Activated CD4-positive, alpha-beta memory T cell treated with anti-CD3 and anti-CD28 coated beads for 36 hours (primary cell): ENCODE measurements at places on chromosomes 16 and 17.

- H3K4me1 ChIP-seq: peaks cover 13% of the 10 kb centered on the region
- DNase-seq: no peak
- H3K27ac ChIP-seq: no peak overlapping the region
- peaks cover 7% of the 10 kb centered on the region for H3K27me3 ChIP-seq
- H3K4me3 ChIP-seq: no peak overlapping the region
- no peaks in the 10 kb centered on the region for H3K36me3 ChIP-seq
These were observed 43.9 kb downstream of the ARHGAP27 start for GRCh38 chr17:45388604-45389325.

DNA sequence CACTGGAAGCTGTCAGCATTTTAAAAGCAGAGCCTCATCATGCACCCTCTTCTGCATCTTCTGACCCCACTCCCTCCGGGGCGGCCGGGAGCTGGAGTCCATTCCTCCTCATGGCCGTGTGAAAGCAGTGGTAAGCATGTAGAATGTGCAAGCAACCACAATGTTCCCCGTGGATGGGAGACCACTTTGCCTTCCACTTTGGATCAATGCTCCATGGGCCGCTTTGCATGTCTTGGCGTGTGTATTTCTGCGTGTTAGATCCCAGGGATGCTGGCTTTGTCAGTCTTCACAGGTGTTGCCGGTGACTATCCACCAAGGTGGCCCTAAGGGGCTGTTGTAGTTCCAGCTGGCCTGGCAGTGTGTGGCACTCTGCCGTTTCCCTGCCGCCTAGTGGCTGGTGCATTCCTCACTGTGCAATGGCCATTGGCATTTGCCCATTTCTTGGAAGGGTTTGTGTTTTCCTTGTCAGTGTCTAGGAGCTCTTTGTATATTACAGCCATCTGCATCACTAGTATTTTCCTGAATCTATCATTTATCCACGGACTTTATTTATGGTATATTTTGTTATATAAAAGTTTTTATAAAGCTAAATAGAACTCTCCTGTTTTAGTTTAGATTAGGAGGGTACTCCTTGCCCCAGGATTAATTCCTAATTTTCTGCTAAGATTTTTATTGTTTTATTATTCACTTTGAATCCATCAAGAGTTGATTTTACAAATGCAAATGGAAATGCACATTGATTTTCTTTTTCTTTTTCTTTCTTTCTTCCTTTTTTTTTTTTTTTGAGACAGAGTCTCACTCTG, 5.8 kb upstream of the ALDH3A1 start:
- DNase-seq: no peak
- no peak overlapping the region for H3K4me3 ChIP-seq
- no peak overlapping the region for H3K27ac ChIP-seq
- peaks cover 9% of the 10 kb centered on the region for H3K27me3 ChIP-seq
- H3K36me3 ChIP-seq: no peaks in the 10 kb centered on the region

- peaks cover under 1% of the 10 kb centered on the region for H3K27me3 ChIP-seq
- peaks cover 25% of the 10 kb centered on the region for H3K4me1 ChIP-seq
- no peak overlapping the region for H3K4me3 ChIP-seq
- no peaks in the 10 kb centered on the region for H3K36me3 ChIP-seq
These were observed 10.9 kb upstream of the SP2 start for GRCh38 chr17:47884905-47885730.

GRCh38 chr17:18184143-18185031, 759 bp downstream of the ALKBH5 start:
- no peaks in the 10 kb centered on the region for H3K27me3 ChIP-seq
- peaks cover 54% of the 10 kb centered on the region for H3K4me1 ChIP-seq
- peaks cover 40% of the 10 kb centered on the region for H3K36me3 ChIP-seq
- DNase-seq: peak; percentile 86
- H3K4me3 ChIP-seq: peak overlapping the region; percentile 91

- no peak overlapping the region for H3K4me3 ChIP-seq
- H3K4me1 ChIP-seq: no peaks in the 10 kb centered on the region
- no peaks in the 10 kb centered on the region for H3K36me3 ChIP-seq
- DNase-seq: no peak
- no peak overlapping the region for H3K27ac ChIP-seq
These were observed 6.3 kb upstream of the NPTX1 start for GRCh38 chr17:80482555-80483308.

DNA sequence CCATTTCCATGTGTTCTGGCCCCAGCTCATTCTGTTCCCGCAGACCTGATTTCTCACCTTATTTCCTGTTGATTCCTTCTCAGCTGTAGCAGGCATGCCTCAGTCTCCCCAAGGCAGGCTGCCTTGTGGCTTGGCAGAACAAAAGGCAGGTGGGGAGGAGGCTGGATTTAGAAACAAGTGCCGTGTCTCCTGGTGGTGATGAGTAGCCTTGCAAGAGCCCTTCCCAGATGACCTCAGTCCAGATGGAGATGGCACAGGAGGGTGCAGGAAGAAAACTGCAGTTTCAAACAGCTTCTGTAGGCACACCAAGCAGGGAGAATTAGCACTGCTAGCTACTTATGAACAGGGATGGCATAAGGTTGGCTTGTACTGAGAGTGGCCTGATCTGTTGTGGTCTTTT, 64.6 kb downstream of the ARHGAP44 start:
- no peaks in the 10 kb centered on the region for H3K4me1 ChIP-seq
- H3K27me3 ChIP-seq: no peaks in the 10 kb centered on the region
- no peak overlapping the region for H3K4me3 ChIP-seq
- no peaks in the 10 kb centered on the region for H3K36me3 ChIP-seq
- H3K27ac ChIP-seq: no peak overlapping the region
- no peak for DNase-seq

- no peaks in the 10 kb centered on the region for H3K4me1 ChIP-seq
- H3K36me3 ChIP-seq: no peaks in the 10 kb centered on the region
- peaks cover 13% of the 10 kb centered on the region for H3K27me3 ChIP-seq
- H3K27ac ChIP-seq: no peak overlapping the region
- no peak for DNase-seq
These were observed 25.8 kb upstream of the HS3ST2 start for GRCh38 chr16:22788193-22788530.

DNA sequence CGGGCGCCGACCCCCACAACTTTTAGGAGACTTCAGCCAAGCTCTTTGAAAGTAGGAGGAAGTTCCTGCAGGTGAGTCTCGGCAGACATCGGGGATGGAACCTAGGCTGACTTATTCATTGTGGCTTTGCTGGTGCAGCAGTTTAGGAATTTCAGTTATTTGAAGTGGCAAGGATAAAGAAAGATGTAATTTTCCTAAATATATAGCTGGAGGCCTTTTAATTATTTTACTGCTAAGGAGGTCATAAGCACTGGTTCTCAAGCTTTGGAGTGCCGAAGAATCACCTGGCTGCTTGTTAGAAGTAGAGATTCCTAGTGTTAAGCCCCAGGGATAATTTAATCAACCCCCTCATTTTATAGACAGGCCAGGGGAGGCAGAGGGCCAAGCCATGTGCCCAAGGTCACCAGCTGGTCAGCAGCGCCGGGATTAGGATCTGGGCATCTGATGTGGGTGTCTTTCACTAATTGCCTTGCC, 28.9 kb upstream of the BCAR1 start:
- no peak overlapping the region for H3K27ac ChIP-seq
- H3K4me3 ChIP-seq: no peak overlapping the region
- H3K27me3 ChIP-seq: peaks cover 5% of the 10 kb centered on the region
- DNase-seq: no peak
- no peaks in the 10 kb centered on the region for H3K4me1 ChIP-seq

DNA sequence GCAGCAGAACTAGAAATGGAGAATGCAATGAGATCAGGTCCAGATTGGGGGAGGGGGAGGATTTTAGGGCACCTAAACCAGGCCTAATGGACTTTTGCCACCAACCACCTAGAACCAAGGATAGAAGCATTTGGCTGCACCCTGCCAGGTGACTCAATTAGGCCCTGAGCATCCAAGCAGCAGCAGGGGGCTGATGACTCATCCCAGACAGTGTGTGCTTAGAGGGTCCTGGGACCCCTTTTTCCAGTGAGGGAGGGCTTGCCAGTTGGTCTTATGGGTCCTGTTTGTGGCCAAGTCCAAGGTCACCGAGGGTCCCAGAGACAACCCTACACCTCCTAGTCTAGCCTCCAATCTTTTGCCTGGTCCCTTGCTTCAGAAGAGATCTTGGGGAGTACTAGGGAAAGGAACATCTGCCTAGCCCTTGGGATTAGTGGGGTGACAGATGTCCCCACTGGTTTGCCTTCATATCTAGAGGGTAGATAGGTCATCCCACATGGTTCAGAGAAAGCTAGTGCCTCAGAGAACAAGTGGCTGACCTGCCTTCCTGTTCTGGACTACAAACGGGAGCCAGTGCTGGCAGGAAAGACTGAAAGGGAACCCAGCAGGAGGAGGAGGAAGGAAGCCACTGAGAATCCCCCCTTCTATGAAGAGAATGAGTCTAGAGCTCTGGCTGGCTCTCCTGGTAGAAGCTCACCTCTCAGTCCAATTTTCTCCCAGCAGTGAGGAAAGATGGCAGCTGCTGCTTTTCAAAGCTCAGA, 1.6 kb upstream of the TBKBP1 start:
- H3K36me3 ChIP-seq: peaks cover 1% of the 10 kb centered on the region
- H3K4me3 ChIP-seq: peak overlapping the region; percentile 83
- no peaks in the 10 kb centered on the region for H3K27me3 ChIP-seq
- DNase-seq: no peak

DNA sequence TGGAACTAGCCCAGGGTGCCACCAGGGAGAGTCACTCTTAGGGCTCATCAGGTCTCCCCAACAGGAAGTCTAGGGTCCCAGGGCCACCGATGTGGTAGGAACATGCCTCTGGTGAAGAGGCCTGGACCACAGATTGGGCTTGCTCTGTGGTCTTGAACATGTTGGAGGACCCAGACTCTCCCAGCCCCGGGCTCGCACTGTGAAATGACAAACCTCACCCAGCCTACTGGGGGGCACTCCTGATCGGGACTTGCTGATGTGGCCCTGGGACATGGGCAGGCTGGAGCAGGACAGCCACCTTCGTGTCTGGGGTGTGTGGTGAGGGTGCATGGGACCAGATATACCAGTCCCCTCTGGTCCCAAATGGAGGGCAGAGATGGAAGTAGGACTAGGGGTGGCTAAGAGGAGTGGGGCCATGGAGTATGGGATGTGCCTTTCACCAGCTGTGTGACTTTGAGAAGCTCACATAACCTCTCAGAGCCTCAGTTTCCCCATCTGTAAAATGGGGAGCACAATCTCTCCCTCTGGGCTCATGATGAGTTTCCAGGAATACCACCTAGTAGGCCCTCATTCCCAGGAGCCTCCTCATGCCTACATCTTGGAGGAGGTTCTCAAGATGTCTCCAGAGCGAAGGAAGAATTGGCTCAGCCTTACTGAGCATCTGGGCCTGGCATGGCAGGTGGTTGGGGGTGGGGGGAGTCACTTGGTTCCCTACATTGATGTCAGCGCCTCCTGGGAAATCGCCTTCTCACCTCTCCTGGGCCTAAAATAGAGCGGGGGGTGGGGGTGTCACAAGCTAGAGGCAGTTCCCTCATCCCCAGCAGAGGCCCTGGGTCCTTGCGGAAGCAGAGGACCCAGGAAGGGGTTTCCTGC, 1.5 kb upstream of the ADAM11 start:
- DNase-seq: no peak
- H3K4me1 ChIP-seq: no peaks in the 10 kb centered on the region
- no peak overlapping the region for H3K27ac ChIP-seq
- H3K4me3 ChIP-seq: no peak overlapping the region

DNA sequence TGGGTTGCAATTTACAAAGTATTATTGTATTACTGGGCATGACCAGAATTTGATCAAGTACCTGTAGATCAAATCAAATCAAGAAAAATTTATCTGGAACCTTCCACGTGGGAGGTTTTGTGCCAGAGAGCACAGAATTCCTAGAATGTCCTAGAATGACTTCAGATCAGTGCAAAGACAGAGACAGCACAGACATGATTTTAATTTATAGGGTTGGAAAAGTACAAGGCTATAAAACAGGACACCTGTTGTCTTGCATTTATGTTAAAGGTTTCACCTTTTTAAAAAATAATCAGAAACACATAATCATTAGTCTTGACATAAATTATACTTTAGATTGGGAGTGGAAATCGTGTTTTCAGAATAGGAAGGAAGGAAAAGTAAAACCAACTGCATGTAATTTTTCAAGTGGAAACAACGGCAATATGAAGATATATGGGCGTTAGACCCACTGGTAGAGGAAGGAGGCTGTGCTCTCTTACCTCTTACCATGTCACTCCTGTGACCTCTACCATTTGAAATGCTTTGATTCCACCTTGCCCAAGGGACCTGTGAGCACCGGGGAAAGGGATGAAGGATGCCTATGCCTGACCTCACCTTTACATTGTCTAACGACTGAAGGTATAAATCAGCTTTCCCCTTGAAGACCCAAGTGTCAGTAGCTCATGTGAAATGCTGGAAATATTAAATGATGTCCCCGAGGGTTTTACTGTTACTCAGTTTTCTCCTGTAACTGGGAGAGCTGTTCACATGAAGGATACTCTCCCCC, 100.4 kb downstream of the SNX11 start:
- no peak for DNase-seq
- no peaks in the 10 kb centered on the region for H3K36me3 ChIP-seq
- no peaks in the 10 kb centered on the region for H3K27me3 ChIP-seq
- no peak overlapping the region for H3K4me3 ChIP-seq
- peaks cover 4% of the 10 kb centered on the region for H3K4me1 ChIP-seq

DNA sequence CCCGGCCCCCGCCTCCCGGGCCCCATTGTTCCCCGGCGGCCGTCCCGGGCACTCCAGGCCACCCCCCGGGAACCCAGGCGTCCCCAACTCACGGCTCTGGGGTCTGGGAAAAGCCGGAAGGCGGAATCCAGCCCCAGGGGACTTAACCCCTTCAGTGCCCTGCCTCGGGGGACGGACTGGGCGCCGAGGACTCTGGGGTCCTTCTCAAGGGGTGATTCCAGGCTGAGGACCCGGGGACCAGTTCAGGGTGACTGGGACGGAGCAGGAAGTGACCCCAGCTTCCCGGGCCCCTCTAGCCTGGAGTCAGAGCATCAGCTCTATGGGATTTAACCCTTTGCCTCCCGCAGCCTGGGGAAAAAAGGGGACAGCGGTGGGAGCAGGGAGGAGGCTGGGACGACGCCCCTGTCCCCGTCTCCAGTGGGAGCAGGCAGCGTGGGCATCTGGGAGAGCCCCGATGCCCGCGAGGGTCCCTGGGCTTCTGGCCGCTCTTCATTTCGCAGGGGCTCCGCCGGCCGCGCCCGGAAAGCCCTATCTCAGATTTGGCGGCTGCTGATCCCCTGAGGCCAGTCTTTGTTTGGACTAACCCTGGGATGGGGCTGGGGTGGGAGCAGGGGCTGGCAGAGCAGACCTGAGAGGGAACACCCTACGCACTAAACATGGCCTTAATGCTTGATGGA, at the start of gene ZNF629:
ZNF629 (minus strand) TSS at position 270 of the 677 bp plus-strand sequence. CDS start 2,723 bp downstream, outside the sequence.
- peak within 1 kb of the TSS; percentile 77 for H3K4me3 ChIP-seq
- peaks cover 4% of the 10 kb centered on the region for H3K27me3 ChIP-seq
- H3K36me3 ChIP-seq: peaks cover 5% of the 10 kb centered on the region
- peak; percentile 31 for DNase-seq
- peaks cover 12% of the 10 kb centered on the region for H3K4me1 ChIP-seq

- DNase-seq: no peak
- no peaks in the 10 kb centered on the region for H3K36me3 ChIP-seq
- H3K4me3 ChIP-seq: no peak overlapping the region
- peaks cover 7% of the 10 kb centered on the region for H3K4me1 ChIP-seq
- no peak overlapping the region for H3K27ac ChIP-seq
- peaks cover 9% of the 10 kb centered on the region for H3K27me3 ChIP-seq
These were observed 28.6 kb downstream of the ANKRD40 start for GRCh38 chr17:50679008-50679544.
